ENCODE measurements at places on chromosomes 3 and 15. TPM values are rescaled to one million over a fixed set of nuclear protein-coding genes. Genes with fewer than 3 reads are reported as not detected.
A peak's percentile ranks its signal among the peaks of the same experiment; 100 is the strongest.

KBTBD13 gene
- not detected for total RNA-seq

- no peak for DNase-seq
Measured at GRCh38 chr15:60761505-60761845, 282.5 kb upstream of the ICE2 start.

GRCh38 chr3:42184651-42185443 is 81.1 kb downstream of the CCK start:
- no peak for DNase-seq

DNA sequence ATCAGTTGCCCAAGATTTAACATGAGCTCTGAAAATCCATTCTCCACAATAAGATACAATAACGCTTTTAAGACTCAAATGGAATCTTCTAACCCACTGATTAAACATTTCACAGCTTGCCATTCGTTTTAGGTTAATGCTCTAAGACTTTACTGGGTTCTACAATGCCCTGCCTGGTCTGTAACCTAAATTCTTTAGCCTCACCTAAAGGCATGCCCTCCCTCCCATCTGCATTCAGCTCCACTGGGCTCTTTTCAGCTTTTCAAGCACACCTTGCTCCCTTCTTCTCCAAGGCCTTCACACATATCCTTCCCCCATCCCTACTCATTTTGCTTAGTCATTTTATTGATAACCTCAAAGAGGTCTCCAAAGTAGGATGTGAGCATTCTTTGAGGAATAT is 290.9 kb downstream of the LSAMP start:
- no peak for DNase-seq

- DNase-seq = peak; percentile 90
Measured at GRCh38 chr15:90400759-90401314, 12.8 kb downstream of the IQGAP1 start.

GRCh38 chr3:37202035-37202434 is 27.7 kb upstream of the LRRFIP2 start:
- no peak for DNase-seq

GPR149 gene
- not detected for total RNA-seq

GRCh38 chr3:119395923-119396358 is 67.5 kb downstream of the TMEM39A start:
- DNase-seq = no peak

DNA sequence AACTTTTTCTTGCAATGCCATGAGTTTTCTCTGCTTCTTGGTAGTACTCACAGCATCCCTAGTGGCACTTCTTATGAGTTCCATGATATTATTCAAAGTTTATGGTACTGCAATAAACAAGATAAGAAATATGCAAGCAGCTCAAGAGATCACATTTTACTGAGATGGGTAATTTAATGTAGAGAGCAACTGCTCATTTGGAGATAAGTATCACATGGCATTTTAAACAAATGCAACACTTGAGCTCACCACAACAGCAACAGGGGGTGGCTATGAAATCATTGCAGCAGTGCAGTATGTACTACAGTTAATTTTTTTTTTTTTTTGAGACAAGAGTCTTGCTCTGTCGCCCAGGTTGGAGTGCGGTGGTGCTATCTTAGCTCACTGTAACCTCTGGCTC is 85.1 kb downstream of the WDR49 start:
- no peak for DNase-seq

DNA sequence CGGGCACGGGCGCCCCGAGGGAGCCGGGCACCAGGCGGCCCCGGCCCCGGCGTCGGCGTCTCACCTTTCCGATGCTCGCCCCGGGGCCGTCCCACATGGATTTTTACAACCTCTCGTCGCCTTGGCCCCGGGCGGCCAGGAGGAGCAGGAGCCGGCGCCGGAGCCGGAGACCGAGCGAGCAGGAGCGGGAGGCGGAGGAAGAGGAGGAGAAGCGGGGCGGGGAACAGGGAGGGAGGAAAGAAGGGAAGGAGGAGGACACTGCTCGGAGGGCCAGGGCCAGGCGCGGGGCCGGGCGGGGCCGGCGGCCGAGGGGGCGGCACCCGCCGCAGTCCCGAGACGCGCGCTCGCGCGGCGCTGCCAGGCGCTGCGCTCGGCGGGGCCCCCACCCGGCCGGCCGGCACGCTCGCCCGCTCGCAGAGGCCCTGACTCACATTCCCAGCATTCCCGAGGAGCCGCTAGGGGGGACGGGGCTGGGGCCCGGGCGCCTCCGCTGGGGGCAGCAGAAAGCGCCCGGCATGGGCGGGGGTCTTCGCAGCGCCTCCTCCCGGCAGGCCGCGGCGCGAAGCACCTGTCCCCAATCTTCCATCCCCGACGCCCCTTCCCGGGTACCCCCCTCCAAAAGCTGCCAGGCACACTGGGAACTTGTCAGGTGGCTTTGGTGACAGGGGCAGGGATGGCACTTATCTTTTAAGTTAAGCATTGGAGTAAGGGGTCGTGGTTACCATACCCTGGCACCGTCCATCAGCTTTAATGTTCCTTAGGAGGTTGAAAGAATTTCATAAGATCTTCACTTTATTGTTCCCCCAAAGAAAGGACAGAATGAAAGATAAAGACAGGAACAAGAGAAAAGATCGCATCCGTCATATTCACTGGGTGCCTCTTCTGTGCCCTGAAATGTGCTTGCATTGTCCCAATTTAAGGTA is at the start of gene ERC2:
ERC2 (minus strand) TSS at position 284 of the 923 bp plus-strand sequence.
- no peak for DNase-seq

CXCR6 gene
- total RNA-seq = not detected

GRCh38 chr15:43439268-43439667 is 53.7 kb downstream of the TP53BP1 start:
- DNase-seq = no peak

- DNase-seq = no peak
Measured at GRCh38 chr15:58057559-58057958, 8.0 kb downstream of the ALDH1A2 start.

- DNase-seq = no peak
Measured at GRCh38 chr3:194730365-194730764, 44.7 kb downstream of the FAM43A start.

DNA sequence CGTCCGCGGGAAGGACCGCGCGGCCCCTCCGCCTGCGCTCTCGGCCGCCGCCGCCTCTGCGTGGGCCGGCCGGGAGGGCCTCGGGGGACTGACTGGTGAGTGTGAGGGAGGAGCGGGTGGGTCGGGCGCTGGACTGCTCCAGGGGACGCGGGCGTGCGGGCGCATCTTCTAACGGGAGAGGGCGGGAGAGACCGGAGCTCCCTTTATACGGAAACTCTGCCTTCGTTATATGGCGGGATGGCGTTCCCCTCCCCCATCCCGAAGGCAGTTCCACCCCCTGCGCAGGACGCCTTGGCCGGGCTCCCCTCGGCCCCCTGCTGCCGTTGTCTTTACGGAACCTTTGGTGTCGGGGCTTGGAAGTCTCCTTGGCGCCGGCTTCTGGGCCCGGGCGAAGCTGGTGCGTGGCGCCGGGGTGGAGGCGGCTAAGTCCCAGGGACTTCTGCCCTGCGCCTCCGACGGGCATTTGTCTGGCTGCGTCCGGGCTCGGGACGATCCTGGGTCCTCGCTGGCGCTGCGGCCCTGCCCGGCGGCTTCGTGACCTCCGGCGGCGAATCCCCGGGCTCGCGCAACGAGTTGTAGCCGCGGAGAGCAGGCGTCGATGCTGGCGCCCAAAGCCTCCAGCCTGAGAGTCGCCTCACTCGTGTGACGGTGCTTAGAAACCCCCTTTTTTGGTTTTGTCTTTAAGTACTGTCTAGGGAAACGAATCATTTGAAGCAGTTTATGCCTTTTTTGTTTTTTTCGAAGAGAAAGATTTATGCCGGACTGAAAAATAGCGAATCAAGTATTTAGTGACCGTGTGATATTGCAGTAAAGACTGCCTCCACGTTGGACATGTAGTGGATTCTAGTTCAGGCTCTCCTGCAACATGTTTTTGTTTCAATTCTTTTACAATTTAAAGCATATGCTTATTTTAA is 623 bp downstream of the ZNF639 start:
- DNase-seq = peak; percentile 85

- DNase-seq = no peak
Measured at GRCh38 chr3:103991461-103992115, 1375.1 kb upstream of the ALCAM start.

GRCh38 chr3:185724761-185725160 is 100.1 kb downstream of the IGF2BP2 start:
- DNase-seq = no peak

DNA sequence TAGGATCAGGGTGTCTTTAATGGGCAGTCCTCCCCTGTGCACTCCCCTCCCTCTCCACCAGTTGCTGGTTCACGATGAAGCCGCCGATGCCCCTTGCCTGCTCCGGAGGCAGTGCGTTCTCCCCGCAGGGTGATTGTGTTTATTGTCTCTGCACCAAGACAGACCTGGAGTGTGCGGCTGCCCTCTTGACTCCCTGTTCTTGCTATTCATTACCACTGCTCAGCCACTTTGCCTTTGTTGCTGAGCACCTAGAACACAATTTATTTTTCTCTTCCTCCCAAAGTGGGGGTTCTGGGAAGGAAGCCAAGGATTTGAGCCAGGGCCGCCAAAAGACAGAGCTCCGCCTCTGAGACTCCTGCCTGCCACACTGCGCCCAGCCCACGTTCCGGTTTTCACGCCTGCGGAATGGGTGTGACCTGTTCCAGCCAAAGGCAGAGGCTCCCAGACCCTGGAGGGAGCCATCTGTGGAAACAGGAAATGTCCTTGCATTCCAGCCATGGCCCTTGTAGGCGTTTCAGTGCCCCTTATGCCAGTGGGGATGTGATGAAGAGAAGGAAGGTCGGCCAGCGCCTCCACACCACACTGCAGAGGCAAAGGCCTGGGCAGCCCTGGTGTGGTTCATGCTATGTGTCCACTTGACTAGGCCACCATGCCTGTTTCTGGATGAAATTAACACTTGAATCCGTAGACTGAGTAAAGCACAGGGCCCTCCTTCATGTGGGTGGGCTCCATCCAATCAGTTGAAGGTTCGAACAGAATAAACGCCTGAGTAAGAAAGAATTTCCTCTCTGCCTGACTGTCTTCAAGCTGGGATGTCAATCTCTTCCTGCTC is 85.8 kb downstream of the HMG20A start:
- DNase-seq = no peak

CD200R1 gene
- total RNA-seq = 4.4 TPM

DNA sequence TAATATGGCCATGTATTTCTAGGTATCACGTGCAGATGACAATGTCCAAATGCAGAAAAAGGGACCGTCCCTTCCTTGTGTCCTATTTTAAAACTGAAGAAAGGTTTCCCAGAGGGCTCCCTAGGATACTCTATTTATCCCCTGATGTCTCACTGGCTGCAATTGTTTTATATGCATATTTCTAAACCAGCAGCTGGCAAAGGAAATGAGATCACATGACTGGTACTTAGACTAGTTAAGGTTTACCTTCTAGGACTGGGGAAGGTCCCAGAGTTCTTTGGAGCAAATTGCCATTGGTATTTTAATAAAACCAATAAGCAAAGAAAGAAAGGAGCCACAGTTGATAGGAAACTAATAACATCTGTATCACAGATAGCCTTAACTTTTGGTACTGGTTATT is 29.5 kb downstream of the GTF2E1 start:
- DNase-seq = no peak

KLHL40 gene
- not detected for total RNA-seq

DNA sequence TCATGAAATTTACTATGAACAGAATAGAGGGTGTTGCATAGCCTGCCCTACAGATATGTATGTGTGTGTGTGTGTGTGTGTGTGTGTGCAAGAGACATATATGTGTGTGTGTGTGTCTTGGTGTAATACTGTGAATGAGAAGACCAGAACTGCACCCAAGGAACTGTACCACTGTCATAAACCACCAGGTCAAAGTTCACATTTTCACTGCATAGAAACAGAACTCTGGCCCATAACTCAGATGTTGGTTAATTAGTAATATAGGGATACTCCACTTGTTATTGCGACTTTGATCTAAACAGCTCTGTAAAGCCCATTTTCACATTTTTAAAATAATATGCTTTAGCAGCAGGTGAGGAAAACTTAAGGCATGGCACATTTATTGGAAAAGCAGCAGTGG is 111.8 kb downstream of the IGF2BP2 start:
- DNase-seq = no peak

- DNase-seq = no peak
Measured at GRCh38 chr3:134685929-134686802, 35.3 kb upstream of the KY start.

GRCh38 chr3:39144748-39145380 is 8.5 kb downstream of the CSRNP1 start:
- no peak for DNase-seq

CYP1A1 gene
- not detected for total RNA-seq

DNA sequence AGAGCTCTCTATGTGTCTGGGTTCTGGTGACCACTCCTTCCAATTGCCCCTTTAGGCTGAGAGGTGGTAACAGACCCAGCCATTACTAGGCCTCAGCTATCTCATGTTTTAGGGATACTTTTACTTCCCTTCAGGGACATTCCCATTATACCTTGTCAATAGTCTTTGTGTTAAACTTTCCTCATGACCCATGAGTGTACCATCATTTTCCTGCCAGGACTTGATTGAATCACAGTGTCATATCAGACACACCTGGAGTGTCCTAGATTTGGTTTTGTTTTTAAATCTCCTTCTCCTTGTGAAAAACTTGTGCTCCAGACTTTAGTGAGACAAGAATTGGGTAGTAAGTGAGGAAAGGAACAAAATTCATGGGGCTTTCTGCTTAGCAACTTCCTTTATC is 136.6 kb downstream of the KCNAB1 start:
- no peak for DNase-seq

DNA sequence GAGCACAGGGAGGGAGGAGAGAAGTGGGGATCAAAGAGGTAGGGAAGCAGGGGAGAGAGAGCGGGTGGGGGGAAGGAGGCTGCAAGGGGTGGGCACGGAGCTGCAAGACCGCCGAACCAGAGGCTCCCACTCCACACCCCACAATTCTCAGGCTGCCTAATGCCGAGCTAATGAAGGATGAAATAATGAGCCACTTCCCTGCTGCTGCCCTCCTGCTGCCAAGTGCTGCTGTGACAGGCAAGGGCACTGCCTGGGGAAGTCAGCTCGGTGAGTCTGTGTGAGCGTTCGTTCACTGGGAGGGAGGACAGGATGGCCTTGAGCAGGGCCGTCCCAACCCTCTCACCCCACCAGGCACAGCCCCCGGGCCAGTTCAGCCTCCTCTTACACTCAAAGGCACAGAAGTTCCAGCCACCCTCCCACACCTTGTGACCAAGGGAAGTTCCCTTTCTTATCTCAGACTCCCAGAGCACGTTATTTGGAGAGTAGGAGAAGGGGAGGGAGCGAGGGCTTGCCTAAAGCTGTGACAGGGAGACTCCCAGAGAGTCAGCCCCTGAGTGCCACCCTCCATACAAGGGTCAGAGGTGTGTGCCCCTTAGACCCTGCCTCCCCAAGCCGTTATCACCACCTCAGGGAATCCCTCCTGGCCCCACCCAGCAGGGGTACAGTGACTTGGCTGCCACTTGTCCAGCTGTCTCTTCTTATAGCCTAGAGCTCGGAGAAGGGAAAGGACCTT is 12.4 kb downstream of the GLYCTK start:
- no peak for DNase-seq

- no peak for DNase-seq
Measured at GRCh38 chr15:80607287-80607980, 87.7 kb upstream of the ABHD17C start.

All from B cell (primary cell).